ENCODE measurements at places on chromosomes 7 and 10.

DNA sequence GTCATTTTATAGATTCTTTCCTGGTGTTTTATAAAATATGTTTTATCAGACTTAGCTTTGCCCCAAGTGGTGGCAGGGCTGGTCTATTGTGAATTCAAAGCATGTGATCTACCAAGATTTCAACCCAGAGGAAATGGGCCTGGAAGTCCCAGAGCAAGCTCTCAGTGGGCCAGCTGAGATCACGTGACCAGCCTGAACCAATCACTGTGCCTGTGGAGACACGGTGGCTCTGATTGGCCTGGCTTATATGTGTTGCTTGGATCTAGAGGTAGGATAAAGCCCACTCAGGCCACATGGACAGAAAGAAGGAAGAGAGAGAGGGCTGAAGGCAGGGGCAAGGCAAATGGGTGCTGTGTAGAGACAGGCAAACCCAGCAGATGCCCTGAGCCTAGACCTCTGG is 65.5 kb upstream of the GATA3 start:
- no peak for DNase-seq

DNA sequence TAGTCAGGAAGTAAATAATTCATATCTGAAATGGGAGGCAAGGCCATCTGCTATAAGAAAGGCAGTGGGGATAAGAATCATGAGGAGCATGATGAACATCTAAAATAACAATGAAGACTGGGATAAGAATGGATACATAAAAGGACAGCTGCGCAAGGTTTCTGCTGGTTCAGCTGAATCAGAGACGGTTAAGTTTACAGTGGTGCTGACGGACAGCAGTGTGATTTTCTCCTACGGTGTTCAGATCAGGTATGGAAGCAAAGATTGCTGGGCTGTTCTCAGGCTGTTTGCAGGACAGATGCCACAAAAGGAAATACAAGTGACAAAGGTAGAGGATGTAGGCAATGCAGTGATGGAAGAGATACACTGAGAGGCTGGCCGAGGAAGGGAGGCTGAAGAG is 8.4 kb downstream of the CYCS start:
- no peak for DNase-seq

- DNase-seq = no peak
Measured at GRCh38 chr7:151552352-151553028, 32.8 kb upstream of the RHEB start.

- DNase-seq = no peak
Measured at GRCh38 chr7:133491201-133491691, 238.4 kb downstream of the EXOC4 start.

DNA sequence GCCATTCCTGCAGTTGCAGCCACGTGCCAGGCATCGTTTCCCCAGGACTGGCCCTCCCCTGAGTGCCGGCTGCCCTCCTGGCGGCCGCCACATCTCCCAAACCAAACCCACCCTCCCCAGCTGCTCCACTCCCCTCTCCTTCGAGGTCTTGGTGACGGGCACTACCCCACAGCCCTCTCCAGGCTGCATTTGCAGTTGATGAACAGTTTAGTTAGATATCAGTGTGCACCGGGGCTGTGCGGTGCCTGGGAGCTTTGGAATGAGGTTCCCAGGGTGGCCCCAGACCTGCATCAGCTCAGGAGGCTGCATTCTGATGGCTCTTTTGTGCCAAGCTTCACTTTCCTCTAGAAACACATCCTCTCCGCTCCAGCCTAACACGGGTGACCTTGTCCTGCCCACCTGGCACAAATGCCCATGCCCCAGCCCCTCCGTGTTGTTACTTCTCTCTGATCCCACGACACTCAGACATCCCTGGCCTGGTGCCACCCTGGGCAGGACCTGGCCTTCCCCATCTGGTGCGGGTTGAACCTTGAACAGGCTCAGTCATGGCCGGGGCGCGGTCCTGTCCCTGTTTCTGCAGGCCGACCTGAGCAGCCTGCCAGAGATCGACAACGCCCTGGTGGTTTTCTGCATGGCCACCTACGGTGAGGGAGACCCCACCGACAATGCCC is 14.5 kb downstream of the TMEM120A start:
- no peak for DNase-seq

DNA sequence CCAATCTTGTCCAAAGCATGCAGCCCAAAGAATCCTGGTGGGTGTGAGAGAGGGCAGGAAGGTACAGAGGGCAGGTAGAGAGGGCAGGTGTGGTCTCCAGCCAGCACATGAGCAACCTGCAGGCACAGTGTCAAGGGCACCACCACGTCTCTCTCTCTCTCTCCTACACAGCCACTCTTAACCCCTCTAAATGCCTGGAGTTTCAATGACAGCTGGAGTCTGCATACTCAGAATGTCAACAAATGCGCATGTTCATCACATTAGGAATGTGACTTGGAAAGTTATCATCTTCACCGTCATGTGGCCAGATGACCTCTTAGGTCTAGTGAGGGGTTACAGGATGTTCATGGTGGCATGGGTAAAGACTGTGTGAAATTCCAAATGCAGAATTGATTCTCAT is 456.8 kb downstream of the SORCS1 start:
- DNase-seq = no peak

DNA sequence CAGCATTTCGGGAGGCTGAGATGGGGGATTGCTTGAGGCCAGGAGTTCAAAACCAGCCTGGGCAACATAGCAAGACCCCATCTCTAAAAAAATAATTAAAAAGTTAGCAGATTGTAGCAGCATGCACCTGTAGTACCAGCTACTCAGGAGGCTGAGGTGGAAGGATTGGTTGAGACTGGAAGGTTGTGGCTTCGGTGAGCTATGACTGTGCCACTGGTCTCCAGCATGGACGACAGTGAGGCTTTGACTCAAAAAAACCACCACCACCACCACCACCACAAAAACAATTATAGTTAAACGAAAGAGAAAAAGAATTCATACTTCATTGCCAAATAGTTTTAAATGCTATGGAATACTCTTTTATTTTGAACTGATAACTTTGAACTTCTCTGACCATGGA is 63.4 kb downstream of the VTI1A start:
- DNase-seq = no peak

GRCh38 chr7:75054744-75055143 is 18.9 kb downstream of the RCC1L start:
- DNase-seq = peak; percentile 70

- no peak for DNase-seq
Measured at GRCh38 chr7:132531562-132531961, 44.7 kb downstream of the PLXNA4 start.

GRCh38 chr7:98569691-98570337 is 47.3 kb upstream of the NPTX2 start:
- no peak for DNase-seq

DNA sequence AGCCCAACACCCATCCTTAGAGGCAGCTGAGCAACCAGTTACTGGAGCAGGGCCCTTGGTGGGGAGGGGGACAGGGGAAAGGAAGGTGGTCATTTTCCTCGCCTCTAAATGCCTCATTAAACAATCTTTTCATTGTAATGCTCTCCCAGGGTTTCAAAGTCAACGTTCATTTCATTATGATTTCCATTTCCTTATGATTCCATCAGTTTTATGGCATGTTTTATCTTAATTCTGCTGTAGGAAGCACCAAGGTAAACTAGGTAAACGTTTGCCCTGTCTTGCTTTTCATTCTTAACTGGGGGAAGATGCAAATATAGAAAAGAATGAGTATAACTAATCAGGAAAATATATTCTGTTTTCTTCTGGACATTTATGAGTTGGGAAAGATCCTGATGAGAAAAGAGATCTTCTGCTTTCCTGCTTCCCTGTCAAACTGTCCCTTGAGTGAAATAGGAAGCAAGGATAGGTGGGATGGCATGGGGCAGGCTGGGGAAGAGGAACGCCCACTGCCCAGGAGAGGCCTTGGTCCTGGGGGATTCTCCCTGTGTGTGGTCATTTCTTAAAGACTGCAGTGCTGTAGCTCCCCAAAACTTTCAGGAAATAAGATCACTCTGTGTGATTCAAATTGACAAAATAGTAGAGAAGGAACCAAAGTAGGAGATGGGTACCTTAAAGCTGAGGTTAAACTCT is 20.5 kb upstream of the TMEM236 start:
- DNase-seq = no peak

DNA sequence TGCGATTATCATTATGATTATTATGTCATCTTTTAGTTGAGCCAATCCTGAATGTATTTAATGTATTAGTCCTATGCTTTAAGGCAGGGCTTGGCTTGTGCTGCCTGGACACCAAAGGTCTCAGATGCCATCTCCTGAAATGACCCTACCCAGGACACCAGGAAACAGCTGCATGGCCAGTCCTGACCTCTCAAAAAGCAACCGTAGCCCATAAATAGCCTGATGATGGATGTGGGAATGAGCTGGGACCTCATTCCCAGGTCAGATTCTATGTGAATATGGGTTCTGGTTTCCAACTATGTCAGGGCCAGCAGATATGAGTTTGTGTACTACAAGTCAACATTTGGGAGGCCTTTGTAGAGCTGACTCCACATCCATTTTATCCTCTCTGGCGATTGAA is 438.4 kb downstream of the NRG3 start:
- DNase-seq = no peak

DNA sequence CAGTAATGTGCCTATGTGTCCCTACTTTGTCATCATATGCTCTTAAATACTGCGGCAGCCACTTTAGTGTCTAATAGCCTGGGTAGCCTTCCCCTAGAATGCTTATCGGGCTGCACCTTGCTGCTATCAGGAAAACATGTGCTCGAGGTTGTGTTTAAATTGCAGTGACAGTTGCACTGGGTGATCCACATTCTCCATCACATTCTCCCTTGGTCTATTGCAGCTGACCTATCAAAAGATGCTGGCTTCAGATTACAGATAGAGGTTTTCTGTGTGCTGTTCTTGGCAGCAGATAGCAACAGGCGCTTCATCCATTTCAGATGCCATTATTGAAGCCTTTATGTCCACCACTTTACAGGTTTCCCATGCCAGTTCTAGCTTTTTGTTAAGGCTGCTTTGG is 130.1 kb upstream of the MDFIC start:
- DNase-seq = peak; percentile 5

DNA sequence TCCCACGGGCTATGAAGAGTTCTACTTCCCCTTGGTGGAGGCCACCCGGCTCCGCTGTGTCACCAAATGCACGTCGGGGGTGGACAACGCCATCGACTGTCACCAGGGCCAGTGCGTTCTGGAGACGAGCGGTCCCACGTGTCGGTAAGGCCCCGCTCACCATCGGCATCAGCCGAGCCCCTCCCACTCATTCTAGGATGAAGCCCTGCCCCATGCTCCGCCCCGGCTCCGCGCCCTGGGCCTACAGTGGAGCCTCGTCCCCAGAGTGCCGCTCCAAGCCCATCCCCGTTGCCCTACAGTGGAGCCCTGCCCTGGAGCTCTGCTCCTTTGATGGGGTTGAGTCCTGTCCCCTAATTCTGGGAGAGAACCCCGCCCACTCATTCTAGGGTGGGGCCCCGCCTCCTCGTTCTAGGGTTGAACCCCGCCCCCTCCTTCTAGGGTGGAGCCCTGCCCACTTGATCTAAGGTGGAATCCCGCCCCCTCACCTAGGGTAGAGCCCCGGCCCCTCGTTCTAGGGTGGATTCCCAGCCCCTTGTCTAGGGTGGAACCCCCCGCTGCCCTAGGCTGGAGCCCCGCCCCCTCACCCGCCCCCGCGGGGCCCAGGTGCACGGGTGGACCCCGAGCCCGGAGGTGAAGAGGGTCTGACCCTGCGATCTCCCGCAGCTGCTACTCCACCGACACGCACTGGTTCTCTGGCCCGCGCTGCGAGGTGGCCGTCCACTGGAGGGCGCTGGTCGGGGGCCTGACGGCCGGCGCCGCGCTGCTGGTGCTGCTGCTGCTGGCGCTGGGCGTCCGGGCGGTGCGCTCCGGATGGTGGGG is 3.4 kb upstream of the MUC12 start:
- peak; percentile 47 for DNase-seq

DNA sequence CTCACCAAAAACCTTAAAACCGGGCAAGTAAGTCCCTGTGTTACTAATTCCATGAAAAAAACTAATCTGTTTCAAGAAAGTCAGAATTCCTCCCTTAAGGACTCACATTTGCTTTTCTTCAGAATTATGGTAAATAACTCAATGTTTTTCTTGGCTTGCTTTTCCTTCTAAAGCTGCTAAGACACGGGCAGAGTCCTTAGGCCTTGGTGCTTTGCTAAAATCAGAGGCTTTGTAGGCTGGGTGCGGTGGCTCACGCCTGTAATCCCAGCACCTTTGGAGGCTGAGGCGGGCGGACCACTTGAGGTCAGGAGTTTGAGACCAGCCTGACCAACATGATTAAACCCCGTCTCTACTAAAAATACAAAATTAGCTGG is 32.0 kb downstream of the GNA12 start:
- peak; percentile 49 for DNase-seq

DNA sequence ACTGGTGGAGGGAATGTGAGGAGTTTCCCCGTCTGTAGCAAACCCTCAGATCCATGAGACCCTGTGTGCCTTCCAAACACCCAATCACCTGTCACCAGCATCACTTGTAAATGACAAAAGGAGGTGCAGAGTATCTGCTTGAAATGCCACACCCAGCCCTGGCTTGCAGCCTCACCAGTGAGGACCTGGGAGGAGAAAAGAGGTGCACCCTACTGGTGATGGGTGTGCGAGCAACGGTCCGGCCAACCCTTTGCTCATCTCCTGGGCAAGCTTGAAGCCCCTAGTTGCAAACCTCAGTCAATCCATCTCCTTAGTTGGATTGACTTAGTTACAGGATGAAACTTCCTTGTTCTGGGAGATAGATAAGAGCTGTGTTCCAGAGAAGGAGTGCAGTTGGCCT is 62.4 kb upstream of the WAPL start:
- DNase-seq = no peak

DNA sequence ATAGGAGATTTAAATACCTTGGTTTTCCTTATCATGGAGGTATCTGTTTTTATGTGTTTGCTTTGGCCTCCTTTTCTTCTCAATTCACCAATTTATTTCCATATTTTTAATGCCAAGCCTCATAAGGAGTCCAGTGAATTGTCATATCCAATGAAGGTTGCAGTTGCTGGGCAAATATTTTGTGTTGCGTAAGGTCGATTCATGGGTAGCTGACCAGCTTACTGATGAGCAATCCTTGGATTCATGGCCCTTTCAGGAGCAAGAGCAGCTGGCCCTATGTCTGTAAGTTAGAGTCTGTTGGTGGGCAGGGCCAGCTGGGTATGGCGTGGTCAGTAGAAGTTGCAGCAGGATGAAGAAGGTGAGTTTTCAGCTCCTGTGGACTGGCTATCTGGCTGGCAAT is 182.9 kb downstream of the PFKFB3 start:
- DNase-seq = no peak

- DNase-seq = peak; percentile 60
Measured at GRCh38 chr7:88337572-88337971, 30.9 kb upstream of the STEAP4 start.
